ENCODE measurements at places on chromosomes 3 and 15. TPM values are rescaled to one million over a fixed set of nuclear protein-coding genes. Genes with fewer than 3 reads are reported as not detected.

Gene SLC6A6
- total RNA-seq: 45.5 TPM

Gene OIP5
- not detected for total RNA-seq

Gene FBXO40
- not detected for total RNA-seq

Gene THRB
- total RNA-seq: 40.3 TPM

Gene SEMA6D
- total RNA-seq: 12.9 TPM

Gene GALNT15
- 167 TPM for total RNA-seq

Gene AQR
- 19.6 TPM for total RNA-seq

Gene CCR5
- 0.95 TPM for total RNA-seq

Gene NRG4
- not detected for total RNA-seq

Gene TGM5
- total RNA-seq: not detected

Gene AP4E1
- 11.9 TPM for total RNA-seq

Gene TMOD2
- 13.1 TPM for total RNA-seq

Gene CELF6
- 2.3 TPM for total RNA-seq

Gene STARD5
- 7.3 TPM for total RNA-seq

Gene ERICH6
- not detected for total RNA-seq
